Stimulated activated CD4-positive, alpha-beta T cell treated with anti-CD3 and anti-CD28 coated beads, Interleukin-2, amount 100 ng/mL, for 24 hours (primary cell): ENCODE measurements at places on chromosomes 5 and 9.

GRCh38 chr9:1979741-1980367 is 35.3 kb upstream of the SMARCA2 start:
- no peak for DNase-seq

GRCh38 chr9:127020036-127020801 is 102.2 kb downstream of the ANGPTL2 start:
- DNase-seq: no peak

GRCh38 chr5:180688330-180689070 is 39.1 kb upstream of the FLT4 start:
- peak; percentile 22 for DNase-seq

DNA sequence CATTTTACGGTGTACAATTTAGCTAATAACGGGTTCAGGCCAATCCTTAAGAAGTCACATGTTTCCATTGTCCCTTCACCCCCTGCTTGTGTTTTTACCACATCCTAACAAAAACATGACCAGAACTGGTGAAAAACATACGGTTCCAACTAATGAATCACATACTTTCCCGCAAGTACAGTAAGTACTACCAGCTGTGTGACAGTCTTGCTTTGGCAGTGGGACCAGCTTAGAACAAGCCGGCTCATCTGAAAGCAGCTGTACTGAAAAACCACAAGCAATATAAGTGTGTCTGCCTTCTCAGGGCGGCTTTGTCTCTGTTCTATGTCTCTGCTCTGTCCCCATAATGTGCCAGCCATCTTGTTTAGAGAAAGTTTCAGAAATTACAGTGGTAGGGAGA is 242.5 kb downstream of the BNC2 start:
- DNase-seq: no peak

GRCh38 chr5:52693280-52693679 is 94.4 kb upstream of the ITGA1 start:
- peak; percentile 30 for DNase-seq

- DNase-seq: no peak
Measured at GRCh38 chr5:61704289-61704688, 372.2 kb downstream of the ZSWIM6 start.

- DNase-seq: no peak
Measured at GRCh38 chr9:90855208-90855902, 53.7 kb downstream of the SYK start.

DNA sequence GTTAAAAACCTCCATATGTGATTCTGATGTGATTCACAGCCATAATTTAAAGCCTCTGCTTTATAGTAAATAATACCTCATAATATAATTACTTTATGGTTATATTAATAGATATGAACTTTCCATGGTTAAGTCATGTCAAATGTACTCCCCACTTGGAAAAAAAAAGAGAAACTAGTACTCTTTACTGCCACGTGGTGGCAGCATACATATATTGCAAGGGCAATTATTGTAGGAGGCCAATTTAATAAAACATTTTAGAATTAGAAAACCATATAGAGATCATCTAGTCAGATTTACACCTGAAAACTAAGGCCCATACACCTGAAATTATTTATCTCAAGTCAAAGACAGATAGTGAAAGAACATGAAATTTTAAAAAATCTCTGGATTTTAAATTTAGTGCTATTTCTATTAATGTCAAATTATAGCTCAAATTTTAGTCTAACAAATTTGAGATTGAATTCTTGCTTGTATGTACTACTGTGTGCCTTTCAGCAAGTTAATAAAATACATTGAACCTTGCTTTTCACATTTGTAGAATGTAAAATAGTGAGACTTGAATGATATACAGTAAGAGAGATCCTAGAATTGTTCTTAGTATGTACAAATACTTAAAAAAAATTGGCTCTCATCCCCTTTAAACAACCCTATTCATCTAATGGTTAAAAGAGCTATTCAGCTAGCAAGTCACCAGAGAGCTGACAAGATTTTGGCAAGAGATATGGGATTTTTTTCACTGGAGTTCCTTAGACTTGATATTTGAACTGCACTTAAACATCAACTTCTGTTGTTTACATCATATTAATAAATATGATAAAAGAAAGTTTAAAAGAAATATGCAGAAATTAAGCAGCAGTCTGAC is 603.8 kb downstream of the TLE4 start:
- DNase-seq: no peak

DNA sequence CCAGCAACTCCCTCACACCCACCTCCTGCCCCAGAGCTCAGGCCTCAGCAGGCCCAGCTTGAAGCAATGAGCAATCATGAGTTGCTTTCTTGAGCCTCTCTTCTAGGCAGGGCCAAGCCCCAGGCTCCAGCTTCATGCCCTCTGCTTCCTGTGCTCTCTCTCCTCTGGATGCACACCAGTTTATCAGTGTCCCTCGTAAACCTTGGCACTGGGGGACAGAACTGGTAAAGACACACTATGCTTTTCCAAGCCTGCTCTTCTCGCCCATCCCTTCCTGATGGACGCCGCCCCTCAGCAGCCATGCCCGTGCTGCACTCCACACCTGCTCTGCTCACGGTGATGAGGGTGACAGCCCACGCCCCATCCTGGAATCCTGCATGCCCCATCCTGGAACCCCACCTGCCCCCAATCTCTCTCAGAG is 49.4 kb upstream of the ORM1 start:
- no peak for DNase-seq
